NCI-H1436 treated with DMSO at 0.1 percent for 48 hours (cell line): ENCODE measurements at places on chromosomes 16 and 17.

DNA sequence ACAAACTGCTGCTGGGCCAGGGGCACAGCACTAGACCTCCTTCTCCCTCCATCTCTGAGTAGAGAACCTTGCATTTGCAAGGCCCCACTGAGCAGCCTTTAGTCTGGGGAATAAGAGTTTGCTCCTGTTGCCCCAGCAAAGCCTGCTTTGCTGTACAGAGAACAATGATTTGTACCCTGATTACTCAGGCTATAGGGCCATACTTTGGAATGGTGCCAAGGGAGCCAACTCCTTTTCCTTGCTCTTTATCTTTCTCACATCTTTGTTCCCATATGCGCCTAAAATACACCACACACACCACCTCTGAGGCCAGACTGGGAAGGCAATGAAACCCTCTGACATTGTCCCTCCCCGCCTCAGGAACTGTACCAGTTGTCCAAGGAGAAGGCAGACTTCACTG lies 21.2 kb downstream of the LIG3 start:
- no peak for DNase-seq

DNA sequence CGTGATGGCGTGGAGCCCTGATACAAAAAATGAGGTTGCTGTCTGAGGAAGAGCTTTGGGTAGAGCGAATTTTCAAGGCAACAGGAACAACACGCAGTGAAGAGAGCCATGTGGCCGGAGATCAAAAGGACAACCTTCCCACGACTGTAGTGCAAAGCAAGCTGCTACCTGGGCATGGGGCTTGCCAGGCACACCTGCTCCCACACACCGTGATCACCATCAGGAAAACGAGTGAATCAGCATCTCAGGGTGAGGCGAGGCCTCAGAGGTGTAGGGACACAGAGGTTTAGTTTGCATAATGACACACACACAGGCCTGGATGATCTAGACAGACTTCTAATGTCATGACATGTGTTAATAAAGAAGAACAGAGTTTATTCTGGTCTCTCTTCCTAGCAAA lies 65.7 kb downstream of the PARN start:
- no peak for DNase-seq

GRCh38 chr16:69852815-69853214 lies 90.7 kb downstream of the WWP2 start:
- no peak for DNase-seq

DNA sequence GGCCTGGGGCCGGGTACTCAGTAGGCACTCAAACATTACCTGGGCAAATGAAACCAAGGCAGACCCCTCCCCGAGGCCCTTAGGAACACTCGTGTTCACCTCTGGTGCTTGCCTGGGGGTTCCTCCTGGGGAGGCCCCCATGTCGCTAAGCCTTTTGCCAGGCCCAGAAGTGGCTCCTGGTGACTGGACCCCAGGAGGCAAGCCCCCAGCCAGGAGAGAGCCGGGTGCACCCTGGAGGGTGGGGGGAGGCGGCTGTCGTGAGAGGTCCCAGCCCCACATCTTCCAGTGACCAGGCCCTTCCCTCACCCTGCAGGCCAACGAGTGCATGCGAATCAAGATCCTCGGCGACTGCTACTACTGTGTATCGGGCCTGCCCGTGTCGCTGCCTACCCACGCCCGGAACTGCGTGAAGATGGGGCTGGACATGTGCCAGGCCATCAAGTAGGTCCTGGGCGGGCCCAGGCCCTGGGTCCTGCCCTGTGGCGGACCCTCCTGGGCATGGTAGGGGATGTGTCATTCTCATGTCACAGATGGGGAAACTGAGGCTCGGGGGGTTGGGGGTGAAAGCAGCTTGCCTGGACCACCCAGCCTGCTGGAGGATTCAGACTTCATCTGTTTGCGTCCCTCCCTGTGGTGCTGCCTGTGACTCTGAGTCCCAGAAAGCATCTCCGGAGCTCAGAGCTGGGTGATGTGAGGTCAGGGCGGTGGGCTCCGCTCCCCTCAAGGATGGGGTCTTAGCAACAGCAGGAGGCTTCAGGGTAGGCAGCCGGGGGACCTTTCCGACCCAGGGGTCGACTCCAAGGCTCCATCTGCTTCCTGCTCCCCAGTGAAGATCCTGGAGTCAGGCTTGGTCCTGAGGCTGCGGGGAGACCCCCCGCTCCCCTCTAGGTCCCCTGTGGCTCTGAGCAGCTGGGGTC lies 32.5 kb downstream of the ADCY7 start:
- no peak for DNase-seq

- no peak for DNase-seq
Observed at GRCh38 chr17:49779739-49780231, 8.7 kb upstream of the KAT7 start.

GRCh38 chr16:280991-281659 lies 734 bp downstream of the ARHGDIG start:
- no peak for DNase-seq
